ENCODE measurements at places on chromosomes 1 and 21.

GRCh38 chr21:42844411-42845113, 34.8 kb downstream of the WDR4 start:
- DNase-seq, result no peak

DNA sequence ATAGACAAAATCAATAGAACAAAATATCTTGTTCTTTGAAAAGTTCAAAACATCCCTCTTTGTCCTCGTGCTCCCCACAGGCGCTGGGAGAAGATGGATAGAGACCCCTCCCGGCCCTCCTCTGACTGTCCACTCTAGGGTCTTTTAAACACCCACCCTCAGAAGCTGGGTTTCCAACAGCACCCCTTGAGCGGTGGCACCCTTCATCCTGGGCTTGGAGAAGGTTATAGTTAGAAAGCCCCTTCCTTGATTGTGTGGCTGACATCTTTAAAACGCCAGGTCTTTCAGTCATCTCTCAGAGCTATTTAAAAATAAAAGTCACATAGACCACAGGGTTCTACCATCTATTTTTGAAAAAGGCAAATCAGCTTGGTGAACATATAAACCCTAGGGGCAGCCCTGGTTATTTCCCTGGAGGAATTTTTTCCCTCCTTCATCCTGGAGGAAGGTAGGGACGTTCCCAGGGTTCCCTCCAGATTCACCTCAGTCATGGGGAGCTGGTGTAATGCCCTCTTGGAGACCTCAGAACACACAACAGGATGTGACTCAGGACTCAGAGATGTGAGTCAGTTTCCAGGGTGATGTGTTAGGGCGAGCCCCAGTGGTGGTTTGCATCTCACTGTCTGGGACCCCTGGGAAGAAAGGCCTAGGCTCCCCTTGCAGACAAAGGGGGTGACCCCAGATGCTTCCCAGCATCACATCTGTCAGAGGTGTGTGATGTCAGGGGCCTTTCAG, 138.5 kb downstream of the CLIC6 start:
- DNase-seq, result peak; percentile 74

GRCh38 chr1:209835782-209836298, 8.1 kb downstream of the UTP25 start:
- no peak for DNase-seq

DNA sequence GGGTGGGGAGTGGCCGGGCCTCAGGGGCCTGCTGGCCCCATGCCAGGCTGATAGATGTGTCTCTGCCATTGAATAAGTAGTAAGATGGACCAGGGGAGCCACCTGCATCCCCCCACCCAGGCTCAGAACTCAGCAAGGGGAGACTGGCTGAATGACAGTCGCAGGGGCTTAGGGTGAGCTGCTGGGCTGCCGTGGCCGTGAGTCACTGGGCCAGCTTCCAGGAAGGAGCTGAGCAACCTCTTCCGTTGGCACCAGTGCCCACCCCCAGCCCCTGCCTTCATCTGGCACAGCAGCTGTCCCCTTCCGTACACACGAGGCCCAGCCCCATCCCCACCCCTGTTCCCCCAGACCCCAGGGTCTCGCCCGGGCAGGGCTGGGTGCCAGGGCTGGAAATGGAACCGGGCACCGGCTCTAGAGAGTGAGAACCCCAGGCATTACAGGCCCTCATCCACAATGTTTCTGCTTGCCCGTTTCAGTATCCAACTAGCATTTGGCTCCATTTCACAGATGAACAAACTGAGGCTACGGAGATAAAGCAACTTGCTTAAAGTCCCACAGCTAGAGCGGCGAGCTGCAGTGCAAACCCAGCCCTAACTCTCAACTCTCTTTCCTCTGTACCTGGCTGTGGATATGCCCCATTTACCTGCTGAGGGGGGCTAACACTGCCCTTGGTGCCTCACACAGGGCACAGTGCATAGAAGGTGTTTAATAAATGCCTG, 10.2 kb downstream of the WNT4 start:
- no peak for DNase-seq

DNA sequence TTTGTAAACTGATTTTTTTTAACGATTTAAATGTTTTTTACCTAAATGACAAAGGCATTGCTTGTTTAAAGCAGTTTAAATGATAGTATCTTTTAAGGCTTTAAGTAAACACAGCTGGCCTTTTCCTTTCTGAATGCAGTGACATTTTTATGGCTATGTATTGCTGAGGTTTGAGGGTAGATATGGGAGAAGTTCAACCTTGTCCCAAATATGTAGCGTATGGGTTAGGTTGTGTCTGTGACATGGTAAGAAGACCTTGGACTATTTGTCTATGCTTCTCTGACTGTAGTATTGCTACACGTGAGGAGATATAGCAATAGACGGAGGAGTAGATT, 32.5 kb downstream of the PKNOX1 start:
- no peak for DNase-seq

DNA sequence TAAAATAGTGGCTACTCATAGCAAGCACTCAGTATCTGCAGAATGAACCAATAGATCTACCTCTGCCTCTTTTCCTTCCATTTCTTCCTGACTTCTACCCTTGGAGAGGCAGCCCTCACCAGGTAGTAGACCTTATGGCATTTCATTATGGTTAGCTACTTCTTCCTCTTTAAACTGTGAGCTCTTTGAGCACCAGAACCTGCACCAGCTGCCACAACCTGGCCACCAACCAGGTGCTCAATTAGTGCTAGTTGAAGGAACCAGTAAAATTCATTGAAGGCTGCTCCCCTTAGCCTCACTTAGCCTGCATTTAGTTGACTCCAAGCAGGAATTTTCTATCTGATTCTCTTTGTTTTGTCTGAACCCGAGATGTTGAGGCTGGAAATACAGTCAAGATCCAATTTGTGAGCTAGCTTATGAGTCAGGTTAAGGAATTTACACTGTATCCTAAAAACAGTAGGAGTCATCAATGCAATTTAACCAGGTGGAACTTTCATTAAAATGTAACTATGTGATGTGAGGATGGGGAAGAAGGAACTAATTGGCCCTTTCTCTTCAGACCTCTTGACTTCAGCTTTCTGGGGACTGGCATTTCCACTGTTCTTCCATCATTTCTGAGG, 81.5 kb upstream of the UBE2U start:
- DNase-seq, result no peak

- no peak for DNase-seq
Measured at GRCh38 chr1:205258719-205259118, 31.0 kb downstream of the TMCC2 start.

DNA sequence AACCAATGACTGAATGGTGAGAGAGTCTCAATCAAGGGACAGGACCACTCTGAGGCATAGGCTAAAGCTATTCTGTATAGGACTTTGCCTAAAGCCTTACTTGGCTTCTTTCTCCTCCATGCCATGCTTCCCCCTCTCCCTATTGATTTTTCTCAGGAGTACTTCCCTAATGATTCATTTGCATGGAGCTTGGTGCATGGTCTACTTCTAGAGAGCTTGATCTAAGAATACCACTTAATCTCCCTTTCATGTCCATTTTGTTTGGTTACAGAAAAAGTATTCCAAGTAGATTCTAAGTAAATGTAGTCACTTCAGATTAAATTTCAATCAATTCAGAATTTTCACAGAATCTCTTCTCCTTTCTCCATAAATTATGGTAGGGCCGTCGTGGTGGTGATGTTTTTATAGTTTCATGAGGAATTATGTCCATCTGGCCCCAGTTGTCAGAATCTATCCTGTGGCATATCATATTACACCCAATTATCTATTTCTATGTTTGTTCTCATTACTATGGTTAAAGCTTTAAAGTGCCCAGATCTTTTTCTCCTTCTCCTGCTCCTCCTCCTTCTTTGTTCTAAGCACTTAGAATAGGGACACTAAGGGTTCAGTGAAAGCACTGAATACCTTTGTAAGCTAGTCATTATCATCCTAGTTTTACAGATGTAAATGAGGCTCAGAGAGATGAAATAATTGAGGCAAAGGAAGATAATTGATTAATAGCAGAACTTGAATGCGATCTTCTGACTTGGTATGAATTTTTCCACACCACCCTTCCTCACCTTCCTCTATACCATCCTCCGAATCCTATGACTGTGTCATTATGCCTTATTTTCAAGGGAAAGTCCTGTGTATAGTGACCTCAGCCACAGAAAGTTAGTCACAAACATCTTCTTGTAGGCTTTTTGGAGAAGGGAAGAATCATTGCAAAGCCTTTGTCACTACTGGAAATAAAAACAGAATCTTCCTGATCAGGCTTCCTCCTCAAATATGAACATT, 85.6 kb upstream of the ZRANB2 start:
- DNase-seq, result no peak

DNA sequence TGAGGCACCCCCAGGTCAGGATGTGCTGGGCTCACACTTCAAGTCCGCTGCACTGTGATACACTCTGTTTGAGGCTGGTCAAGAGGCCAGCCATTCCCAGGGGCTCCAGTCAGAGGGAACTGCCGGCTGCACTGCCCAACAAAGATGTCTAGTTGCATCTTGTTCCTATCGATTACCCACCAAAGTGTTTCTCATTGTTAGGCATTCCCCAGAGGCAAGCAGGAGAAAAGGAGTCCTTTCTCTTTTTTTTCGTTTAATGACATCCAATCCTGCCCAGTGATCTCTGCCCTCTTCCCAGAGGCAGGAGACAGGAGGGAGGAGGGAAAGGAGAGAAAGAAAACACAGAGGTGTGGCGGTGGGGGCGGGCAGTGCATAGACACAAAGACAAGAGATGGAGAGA, 150.4 kb downstream of the OMA1 start:
- DNase-seq, result no peak

DNA sequence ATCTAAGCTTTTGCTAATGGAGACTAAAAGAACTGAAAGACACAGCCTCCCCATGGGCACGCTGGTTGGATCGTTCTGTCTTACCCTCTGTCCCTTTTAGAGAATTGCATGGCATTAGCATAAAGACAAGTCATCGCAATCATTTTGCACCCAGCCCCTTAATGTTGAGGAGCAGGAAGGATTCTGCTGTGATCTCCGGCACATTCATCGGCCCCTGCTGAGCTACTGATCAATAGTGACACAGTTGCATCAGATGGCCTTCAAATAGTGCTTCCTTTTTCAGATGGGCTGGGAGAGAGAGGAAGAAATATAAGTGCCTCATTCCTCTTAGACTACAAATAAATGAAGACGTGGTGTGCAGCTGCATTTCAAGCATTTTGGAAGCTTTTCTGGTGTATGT, 75.4 kb downstream of the NOS1AP start:
- DNase-seq, result no peak

- DNase-seq, result no peak
Measured at GRCh38 chr1:15028102-15028501, 125.4 kb upstream of the TMEM51 start.

GRCh38 chr1:1403653-1404052, 3.4 kb downstream of the MRPL20 start:
- DNase-seq, result no peak

- DNase-seq, result no peak
Measured at GRCh38 chr1:91412371-91412770, 7.7 kb upstream of the HFM1 start.

GRCh38 chr1:226126824-226127569, 59.5 kb downstream of the ACBD3 start:
- DNase-seq, result no peak

GRCh38 chr21:21159253-21159899, 161.2 kb downstream of the NCAM2 start:
- no peak for DNase-seq

DNA sequence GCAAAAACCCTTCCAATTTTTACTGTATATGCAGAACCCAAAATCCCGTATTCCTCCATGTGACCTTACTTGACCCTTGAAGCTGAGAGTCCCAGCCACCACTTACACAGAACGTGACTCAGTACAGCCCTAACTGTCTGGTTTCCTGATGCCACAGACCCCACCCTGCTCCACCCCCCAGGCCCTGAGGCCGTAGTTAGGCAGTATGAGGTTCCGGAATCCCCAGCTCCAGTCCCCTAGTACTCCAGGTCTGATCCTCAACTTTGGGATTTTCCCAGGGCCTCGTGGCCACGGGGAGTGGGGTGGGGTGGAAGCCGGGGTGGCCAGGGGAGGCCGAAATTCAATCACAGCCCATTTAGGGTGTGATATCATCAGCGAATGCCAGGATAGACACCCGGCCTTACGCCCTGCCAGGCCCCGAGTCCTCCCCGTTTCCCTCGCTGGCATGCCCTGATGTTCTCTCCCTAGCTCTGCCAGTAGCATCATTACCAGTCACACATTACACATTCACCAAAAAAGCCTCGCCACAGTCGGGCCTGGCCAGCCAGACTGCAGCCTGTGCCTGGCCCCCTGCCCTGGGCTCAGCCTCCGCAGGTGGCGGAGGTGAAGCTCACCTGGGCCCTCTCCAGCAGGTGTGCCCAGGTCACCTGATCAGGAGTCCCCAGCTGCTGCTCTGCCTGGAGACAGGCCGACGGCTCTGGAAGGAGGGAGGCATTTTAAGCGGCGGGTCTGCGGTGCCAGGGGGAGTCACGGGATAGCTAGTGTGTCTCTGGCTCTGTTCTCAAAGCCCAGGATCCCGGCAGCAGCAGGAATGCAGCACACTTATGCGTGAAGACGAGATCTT, 70.8 kb downstream of the SCCPDH start:
- no peak for DNase-seq

GRCh38 chr1:110011527-110012041, 22.8 kb upstream of the STRIP1 start:
- peak; percentile 27 for DNase-seq

- DNase-seq, result no peak
Measured at GRCh38 chr1:21645550-21645949, 23.6 kb downstream of the RAP1GAP start.

GRCh38 chr1:16920951-16921350, 780 bp upstream of the CROCC start:
- DNase-seq, result no peak

GRCh38 chr1:44585315-44585920, 88.9 kb downstream of the TMEM53 start:
- DNase-seq, result no peak

DNA sequence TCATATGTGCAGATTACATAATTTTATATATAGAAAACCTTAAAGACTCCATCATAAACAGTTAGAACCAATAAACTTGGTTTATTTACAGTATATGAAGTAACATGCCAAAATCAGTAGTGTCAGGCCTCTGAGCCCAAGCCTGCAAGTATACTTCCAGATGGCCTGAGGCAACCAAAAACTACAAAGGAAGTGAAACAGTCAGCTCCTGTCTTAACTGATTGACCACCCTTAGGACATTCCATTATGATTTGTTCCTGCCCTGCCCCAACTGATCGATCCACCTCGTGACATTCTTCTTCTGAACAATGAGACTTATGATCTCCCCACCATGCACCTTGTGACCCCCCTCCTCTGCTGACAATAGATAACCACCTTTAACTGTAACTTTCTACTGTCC, 630.3 kb downstream of the AMY1C start:
- DNase-seq, result no peak

DNA sequence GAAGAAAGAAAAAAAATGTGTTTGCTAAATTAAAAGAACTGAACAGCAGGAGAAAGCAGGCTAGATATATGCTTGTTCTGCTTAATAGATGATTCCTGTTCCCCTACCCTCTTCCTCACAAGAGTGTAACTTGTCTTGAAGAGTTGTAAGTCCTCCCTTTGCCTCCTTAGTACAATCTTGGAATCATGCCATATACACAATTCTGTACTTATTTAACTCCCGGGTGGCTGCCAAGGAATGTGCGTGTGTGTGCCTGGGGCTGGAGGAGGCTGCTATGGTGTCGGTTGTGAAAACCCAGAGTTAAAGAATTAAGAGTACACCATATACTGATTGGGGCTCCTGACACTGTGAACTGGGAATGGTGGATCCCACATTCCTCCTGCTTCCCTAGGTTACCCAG, 194.2 kb downstream of the SIPA1L2 start:
- no peak for DNase-seq

GRCh38 chr1:98546319-98546718, 115.2 kb upstream of the SNX7 start:
- DNase-seq, result no peak

- no peak for DNase-seq
Measured at GRCh38 chr1:229067546-229067945, 203.4 kb upstream of the RAB4A start.

GRCh38 chr1:193457676-193458075, 271.3 kb upstream of the B3GALT2 start:
- DNase-seq, result peak; percentile 33
